SJCRH30 (cell line): ENCODE measurements at places on chromosomes 11 and 22. TPM values are rescaled to one million over a fixed set of nuclear protein-coding genes. Genes with fewer than 3 reads are reported as not detected.

The CD6 gene
- total RNA-seq, result not detected in 2 replicates

The OR5T3 gene
- not detected in 2 replicates for total RNA-seq

The GSC2 gene
- total RNA-seq, result not detected in 2 replicates

The AAMDC gene
- 29.9 and 40.3 TPM in 2 replicates for total RNA-seq

The TRIM49 gene
- not detected in 2 replicates for total RNA-seq

GRCh38 chr11:119706887-119707286, 22.1 kb downstream of the NECTIN1 start:
- DNase-seq, result no peak

DNA sequence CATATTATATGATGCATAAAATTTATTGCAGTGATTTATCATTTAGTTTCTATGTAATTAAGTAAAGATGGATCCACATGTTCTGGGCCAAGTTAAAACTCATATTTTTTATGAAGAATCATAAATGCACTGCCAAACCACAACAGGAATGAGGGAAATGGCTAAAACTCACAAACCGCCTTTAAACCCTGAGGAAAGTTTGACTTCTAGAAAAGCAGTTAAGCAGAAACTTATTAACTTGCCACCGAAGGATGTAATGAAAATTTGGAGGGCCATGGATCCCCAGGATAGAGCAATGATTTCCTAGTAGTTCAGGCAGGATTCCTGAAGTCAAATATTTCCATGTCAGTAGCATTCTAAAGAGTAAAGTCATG, 218.3 kb upstream of the CTSC start:
- DNase-seq, result no peak

DNA sequence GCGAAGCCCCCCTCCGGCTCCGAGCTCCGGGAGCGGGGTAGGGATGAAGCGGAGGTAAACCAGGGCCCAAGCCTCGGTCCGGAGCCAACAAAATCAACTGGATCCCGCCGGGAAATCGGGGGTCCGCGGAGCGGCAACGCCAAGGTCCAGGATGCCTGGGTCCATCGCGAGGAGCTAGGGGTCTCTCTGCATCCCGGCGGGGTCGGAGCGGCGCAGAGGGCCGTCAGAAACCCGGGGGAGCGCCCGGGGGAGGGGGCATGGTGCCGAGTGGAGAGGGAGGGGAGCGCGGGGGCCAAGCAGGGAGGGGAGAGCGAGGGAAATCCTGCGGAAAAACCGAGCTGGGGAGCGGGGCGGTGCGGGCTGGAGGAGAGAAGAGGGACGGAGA, 51.8 kb downstream of the SLC22A12 start:
- DNase-seq, result no peak

DNA sequence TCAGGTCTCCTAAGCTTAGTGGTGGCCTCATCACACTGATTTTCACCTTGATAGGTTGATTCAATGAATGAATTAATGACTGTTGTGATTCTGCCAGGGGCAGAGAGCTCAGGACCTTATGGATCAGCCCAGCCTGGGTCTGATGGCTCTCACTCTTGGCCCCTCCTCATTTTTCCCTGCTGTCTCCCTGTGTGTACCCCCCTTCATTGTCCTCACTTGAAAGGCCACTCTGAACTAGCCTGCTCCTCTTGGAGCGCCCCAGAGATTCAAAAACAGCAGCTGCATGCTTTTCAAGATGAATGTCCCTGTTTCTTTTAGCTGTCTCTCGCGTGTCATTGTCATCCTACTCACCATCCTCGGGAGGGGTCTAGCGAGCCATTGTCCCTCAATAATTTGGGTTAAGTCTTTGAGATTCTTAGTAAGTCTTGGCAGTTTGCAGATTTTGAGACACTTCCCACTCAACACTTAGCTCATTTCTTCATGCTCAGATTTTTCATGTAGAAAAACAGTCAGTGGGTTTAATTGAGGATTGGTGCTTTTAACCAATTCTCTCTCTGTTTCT, 42.5 kb upstream of the MICAL2 start:
- DNase-seq, result no peak

GRCh38 chr11:28696591-28696990, 588.4 kb downstream of the METTL15 start:
- DNase-seq, result no peak

- no peak for DNase-seq
Measured at GRCh38 chr11:65315866-65316226, 1.2 kb downstream of the CDC42EP2 start.

DNA sequence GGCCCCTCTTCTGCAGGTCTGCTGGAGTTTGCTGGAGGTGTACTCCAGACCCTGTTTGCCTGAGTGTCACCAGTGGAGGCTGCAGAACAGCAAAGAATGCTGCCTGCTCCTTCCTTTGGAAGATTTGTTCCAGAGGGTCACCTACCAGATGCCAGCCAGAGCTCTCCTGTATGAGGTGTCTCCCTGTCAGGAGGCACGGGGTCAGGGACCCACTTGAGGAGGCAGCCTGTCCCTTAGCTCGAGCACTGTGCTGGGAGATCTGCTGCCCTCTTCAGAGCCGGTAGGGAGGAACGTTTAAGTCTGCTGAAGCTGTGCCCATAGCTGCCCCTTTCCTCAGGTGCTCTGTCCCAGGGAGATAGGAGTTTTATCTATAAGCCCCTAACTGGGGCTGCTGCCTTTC, 207.9 kb downstream of the FAT3 start:
- no peak for DNase-seq

- no peak for DNase-seq
Measured at GRCh38 chr11:8873741-8874405, 37.1 kb upstream of the AKIP1 start.

DNA sequence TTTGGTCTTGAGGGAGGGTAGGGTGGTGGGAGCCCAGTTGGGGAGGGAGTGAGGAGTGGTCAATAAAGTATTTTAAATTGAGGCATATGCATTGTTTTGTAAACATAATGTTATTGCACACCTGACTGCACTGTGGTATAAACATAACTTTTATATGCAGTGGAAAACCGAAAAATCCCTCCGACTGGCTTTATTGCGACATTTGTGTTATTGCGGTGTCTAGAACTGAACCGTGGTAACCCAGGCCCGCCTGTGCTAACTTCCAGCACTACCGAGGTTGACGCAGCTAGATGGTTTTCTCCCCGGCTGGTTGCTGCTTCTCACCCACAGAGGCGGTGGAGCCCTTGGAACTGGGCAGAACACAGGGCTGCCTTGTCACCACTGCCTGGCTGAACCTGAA, 7.6 kb upstream of the RNH1 start:
- no peak for DNase-seq

- DNase-seq, result no peak
Measured at GRCh38 chr22:43823911-43824665, 12.0 kb upstream of the EFCAB6 start.

- no peak for DNase-seq
Measured at GRCh38 chr11:36092314-36093030, 148.6 kb downstream of the LDLRAD3 start.

GRCh38 chr11:57653163-57653562, 3.5 kb upstream of the YPEL4 start:
- DNase-seq, result no peak

DNA sequence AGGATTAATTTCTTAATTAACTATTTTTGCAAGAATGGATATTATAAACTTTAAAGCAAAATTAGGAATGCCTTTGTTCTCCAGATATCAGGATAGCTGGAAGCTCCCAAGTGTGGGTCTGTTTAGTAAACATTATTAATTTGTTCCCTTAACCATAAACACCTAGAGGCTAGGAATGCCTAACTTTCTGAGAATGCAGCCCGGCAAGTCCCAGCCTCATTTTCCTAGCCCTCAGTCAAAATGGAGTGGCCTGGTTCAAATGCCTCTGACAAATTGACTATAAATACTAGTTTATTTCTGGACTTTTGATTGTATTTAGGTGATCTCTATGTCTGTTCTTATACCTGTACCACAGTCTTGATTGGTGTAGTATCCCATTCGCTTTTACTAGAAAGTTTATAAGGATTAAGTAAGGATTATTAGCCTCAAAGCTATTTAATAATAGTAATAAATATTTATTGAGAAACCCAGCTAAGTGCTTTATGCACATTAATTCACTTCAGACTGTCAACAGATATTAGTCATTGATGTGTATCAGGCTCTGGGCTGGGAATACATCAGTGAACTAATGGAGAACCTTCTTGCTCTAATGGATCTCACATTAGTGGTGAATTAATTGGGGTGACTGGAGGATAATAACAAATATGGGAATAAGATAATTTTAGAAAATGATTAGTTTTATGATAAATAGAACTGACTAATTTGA, 25.8 kb downstream of the PPME1 start:
- no peak for DNase-seq
